ENCODE measurements at places on chromosomes 16 and 17.

GRCh38 chr16:77993111-77993985, 29.0 kb upstream of the CLEC3A start:
- no peak for DNase-seq

- no peak for DNase-seq
These were observed 5.8 kb downstream of the DNAAF1 start for GRCh38 chr16:84150926-84151325.

GRCh38 chr16:88773812-88774291, 11.2 kb downstream of the PIEZO1 start:
- no peak for DNase-seq

- DNase-seq = no peak
These were observed 17.6 kb upstream of the CDH13 start for GRCh38 chr16:82609140-82609539.

DNA sequence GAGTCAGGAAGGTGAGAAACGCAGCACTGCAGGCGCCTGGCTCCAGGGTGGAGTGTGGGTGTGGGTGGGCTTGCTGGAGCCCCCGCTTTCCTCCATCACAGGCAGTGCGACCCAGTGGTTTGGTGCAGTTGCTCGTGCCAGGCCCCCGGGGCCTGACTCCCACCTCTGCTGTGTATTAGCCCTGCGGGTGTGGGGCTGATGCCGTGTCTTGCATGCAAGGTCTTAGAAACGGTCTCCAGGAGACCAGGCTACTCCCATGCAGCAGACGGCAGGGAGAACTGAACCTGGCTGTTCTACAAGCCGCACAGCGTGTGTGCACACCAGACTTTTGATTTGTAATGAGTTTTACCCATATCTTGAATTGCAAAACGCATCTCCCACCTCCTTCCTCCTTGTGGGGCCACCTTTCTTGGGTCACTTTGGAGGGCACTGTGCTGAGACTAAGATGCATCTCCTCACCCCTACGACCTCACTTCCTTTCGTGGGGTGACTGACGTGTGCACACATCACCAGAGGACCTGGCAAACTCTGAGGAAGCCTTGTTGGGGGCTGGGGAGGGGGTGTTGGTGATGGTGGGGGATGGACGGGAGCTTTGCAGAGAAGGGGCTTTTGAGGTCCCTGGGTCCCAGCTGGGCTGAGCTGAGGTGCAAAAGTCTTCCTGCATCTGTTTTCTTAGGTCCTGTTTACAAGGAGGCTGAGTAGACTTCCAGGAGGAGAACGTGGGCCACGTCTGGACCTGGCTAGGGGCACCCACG, 101.8 kb upstream of the TNRC6C start:
- DNase-seq = no peak

- peak; percentile 92 for DNase-seq
These were observed 1.3 kb upstream of the TUBB3 start for GRCh38 chr16:89921702-89922476.

DNA sequence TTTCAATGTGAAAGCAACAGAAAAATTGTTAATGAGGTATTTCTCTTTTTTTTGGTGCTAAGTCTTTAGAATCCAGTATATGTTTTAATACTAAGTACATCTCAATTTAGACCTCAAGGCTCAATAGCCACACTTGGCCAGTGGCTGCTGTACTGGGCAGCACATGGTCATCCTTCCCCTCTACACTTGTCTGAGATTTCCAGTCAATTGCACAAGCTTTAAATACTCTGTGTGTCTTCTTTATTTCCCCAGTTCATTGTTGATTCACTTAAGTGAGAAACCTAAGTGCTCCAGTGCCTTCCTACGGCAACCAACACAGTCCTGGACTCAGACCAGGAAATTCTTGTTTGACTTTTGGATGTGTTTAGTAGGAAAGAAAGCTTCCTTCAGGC, 62.2 kb downstream of the TNRC6C start:
- no peak for DNase-seq

DNA sequence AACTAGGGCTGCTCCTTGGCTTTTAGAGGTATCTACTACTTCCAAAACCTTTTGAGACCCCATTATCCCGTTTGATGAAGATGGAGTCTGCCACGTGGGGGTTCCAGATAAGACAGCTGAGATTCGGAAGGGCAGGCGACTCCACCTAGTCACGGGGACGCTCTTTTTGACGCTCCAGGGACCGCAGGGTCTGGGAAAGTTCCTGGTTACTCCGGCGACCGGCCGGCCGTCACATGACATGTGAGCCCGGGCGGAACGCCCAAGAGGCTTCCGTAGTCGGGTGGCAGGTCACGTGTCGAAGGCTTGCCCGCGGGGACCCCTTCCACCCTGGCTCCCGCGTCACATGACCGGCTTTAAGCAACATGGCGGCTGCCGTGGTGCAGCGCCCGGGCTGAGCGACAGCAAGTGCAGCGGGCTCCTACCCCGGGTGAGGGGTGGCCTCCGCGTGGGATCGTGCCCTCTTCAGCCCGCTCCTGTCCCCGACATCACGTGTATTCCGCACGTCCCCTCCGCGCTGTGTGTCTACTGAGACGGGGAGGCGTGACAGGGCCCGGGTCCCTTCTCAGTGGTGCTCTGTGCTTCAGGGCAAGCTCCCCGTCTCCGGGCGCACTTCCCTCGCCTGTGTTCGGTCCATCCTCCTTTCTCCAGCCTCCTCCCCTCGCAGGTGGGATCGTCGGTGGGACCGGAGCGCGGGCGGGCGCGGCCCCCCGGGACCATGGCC, at the start of gene SPNS1:
TSS of gene SPNS1 (plus strand) at position 342 of the 721 bp plus-strand sequence. CDS start at position 716, 374 bp downstream.
- DNase-seq = peak; percentile 98

DNA sequence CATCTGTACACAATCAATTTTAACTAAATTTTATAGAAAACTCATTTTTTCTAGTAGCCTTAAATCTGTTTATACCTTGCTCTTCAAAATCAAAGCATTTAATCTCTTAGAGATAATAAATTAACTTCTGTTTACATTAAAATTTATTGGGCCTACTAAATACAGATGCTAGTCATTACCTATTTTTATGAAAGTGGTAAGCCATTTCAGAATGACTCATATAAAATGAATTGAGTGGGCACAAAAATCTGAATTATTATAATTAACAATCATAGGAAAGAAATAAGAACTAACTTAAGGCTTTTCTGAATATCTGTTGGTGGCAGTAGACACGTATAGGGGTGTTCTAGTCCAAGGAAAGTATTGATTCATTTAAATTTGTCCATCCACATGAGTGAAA, 157.9 kb downstream of the KCNJ2 start:
- no peak for DNase-seq

DNA sequence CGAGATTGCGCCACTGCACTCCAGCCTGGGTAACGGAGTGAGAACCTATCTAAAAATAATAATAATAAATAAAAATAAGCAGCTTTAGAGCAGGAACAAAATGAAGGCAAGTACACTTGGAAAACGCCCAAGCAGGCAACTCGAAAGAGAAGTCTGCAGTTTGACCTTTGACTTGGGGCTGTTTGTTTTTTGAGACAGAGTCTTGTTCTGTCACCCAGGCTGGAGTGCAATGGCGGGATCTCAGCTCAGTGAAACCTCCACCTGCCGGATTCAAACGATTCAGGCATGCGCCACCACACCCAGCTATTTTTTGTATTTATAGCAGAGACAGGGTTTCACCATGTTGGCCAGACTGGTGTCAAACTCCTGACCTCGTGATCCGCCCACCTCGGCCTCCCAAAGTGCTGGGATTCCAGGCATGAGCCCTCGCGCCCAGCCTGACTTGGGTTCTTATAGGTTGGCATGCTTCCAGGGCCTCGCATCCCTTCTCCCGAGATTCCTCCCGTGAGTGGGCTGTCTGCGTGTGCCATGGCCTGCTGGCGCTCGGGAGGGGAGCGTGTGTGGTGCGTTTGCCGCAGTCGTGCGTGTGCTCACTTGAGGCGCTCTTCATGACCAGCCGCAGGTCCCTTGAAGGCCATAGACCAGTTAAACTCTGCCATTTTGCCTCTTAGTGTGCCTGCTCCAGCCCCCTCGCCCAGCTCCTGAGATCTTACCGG, 18.4 kb upstream of the UBE2I start:
- no peak for DNase-seq

GRCh38 chr17:40342504-40343218, 21.9 kb downstream of the GJD3 start:
- no peak for DNase-seq

GRCh38 chr17:60436676-60437075, 14.4 kb downstream of the CHCT1 start:
- DNase-seq = no peak

DNA sequence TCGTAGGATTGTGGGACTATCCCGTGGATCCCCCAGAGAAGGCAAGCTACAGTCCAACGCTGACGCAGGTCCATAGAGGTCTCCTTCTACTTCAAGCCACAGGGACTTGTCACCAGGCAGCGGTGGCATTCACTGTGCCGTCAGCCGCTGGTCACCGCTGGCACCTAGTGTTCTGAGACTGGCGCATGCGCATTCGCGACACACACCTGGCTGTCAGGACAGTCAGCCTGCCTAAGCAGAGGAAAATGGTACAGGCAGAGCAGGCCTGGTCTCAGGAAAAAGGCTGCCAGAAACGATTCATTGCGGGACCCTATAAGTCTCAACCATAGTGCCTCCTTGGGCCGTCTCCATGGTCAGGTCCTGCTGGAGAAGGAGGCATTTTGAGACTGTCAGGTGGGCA, 138.0 kb upstream of the WSB1 start:
- no peak for DNase-seq

DNA sequence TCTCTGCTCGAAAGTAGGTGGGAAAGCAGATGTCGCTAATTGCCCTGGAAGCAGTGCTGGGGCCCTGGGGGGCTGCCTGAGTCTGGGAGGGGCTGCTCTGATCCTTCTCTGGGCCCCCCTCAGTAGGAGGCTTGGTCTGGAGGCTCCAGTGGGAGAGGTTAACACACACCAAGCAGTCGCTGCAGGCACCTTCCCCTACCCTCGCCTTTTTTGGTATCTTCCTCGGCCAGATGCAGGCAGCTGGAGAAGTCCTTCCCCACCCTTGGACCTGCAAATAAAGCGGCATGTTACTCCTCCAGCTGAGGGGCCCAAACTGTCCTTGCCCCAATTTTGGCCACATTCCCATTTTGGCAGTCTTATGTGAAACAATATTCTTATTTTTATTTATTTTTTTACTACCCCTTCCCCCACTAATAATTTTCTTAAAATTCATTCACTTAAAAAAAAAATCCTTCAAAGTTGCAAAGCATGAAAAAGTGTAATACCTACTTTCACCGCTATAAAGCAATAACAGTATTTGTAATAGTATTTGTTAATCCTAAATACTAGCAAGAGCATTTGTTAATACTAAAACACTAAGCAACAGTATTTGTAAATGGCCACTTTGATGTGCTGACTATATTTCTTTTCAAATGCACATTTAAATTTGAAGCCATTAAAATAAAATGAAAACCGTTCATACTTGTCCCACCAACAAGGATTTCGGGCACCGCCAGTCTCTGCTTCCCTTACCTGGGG, 15.0 kb downstream of the C16orf46 start:
- DNase-seq = no peak

DNA sequence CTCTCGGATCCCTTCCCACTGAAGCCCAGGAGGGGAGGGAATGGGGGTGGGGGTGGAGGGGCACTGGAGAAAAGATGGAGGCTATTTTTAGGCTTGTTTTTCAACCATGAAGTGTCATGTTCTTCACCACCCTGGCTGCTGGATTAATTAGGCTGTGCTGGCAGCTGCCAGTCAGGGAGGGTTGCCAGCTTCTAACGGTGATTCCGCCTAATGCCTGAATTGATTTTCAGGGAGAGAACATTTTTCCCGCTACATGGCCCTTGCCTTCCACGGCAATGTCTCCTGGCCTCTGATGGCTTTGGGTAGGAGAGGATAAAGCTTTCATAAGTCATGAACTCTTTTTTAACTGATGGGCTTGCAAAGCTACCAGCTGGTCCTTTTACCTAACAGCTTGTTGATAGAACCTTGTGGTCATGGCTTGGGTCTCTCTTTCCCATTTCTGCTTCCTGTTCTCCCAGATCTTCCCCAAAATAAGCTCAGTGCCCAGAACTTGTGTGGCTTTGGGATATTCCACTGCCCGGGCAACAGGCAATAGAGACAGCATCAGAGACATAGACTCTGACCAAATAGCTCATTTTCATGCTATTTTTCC, 167.4 kb downstream of the PITPNC1 start:
- peak; percentile 22 for DNase-seq

GRCh38 chr17:47728214-47728877, 4.7 kb upstream of the TBX21 start:
- DNase-seq = no peak

DNA sequence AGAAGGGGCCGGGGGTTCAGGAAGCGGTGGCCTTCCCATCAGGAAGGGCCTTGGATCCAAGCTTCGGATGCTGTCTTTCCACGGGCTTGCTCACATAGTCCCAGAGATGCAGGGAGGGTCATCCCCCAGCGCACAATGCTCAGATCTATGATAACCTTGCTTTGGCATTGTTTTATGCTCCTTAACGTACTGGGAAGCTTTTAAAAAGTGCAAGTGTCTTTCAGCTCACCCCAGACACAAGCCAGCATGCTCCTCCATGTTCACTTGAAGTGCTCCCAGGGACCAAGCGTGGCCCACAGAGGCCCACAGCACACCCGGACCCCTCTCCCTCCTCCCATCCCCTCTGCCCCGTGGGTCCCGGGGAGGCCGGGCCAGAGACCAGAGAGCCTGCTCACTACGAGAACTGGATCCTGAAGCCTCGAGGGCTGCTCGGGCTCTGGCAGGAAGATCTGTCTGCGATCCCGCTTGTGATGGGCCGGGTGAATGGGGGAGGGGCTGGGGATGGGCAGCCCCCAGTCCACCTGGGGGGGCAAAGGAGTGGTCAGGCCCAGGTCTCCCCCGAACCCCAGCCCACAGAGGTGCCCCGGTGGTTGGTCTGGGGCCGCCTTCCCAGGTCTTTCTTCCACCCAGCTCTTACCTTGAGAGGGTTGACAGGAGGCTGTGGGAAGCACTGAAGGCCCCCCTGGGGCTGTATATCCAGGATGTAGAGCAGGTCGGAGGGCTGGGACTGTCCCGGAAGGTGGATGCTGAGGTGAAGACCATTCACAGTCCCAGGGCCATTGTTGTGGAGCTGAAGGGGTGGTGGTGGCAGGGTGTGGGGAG, 11.8 kb upstream of the FAM171A2 start:
- no peak for DNase-seq

DNA sequence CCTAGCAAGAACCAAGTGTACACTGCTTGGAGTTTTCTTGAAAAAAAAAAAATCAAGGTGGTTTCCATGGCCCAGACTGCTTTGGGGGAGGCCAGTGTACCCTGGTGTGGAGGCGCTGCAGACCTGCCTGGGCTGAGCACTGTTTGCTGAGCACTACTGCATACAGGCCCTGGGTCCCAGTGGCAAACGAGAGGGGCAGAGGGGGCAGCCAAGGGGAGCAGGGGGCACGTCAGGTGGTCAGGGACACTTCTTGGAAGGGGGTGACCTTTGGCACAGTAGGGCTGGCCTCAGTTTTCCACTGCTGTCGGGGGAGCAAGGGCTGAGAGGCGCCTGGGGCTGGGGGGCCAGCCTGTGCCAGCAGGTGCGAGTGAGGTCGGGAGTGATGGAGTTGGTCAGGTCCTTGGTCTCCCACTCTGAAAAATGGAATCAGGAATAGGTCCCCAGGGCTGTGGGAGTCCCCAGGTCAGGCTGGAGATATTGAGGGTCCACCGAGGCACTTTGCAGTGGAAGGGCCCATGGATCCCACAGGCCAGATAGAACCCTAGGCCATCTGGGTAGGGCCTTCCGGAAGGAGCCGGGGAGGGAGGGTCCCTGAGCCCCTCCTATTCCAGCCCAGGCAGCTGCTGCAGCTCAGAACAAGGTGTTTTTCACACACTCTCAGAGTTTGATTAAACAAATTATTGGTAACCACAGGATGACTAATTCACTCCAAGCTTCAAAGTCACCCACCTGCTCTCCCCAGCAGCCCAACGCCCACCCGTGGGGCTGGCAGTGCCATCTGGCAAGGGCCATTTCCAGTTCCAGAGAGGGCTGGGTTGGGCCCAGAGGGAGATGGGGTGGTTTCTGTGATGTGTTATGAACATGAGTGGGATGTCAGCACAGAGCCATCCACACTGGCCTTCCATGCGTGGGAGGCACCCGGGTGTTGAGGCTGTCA, 3.5 kb downstream of the ZFPM1 start:
- no peak for DNase-seq

Measured in coronary artery (tissue), 2 donors.